Stimulated activated CD8-positive, alpha-beta memory T cell treated with anti-CD3 and anti-CD28 coated beads, Interleukin-15, amount 100 ng/mL, for 48 hours (primary cell): ENCODE measurements at places on chromosomes 11 and 22.

DNA sequence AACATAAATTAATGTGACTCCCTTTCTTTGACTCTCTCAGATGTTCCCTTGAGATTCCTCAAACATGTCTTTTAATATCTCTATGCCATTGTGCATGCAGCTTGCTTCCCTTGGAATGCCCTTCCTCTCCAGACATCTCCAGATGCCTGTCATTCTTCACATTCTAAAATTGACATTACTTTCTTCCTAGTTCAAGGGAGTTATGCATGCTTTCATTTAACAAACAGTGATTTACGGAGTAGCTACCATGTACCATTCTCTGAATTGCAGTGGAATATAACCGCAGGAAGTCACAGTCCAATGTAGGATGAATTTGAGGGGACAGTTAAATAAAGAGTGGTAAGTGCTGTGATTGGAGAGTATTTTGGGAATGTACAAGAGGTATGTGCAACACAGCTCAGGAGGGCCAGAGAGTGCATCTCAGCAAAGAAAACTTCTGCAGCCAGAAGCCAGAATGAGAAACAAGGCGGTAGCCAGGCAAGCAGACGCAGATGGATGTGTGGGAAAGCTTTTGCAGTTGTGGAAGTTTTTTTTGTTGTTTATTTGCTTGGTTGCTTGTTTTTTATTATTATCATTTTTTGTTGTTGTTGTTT, 18.7 kb downstream of the MMP10 start:
- DNase-seq, result no peak

DNA sequence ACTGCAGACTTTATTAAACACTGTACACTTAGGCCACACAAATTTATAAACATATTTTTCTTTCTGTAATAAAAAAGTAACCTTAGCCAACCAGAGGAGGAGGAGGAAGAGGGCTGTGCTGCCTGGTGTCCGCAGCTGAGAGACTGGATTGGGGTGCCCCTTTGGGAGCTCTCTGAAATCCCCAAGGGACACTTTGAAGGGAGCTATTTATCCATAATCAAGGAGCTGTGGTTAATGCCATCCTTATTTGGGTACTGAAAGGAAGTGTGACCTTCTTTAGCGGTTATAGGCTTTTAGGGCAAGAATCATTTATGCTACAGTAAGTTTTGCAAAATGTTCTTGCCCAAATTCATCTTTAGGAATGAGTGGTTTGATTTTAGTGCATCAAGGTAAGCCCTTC, 125.8 kb downstream of the RASSF10 start:
- DNase-seq, result no peak

DNA sequence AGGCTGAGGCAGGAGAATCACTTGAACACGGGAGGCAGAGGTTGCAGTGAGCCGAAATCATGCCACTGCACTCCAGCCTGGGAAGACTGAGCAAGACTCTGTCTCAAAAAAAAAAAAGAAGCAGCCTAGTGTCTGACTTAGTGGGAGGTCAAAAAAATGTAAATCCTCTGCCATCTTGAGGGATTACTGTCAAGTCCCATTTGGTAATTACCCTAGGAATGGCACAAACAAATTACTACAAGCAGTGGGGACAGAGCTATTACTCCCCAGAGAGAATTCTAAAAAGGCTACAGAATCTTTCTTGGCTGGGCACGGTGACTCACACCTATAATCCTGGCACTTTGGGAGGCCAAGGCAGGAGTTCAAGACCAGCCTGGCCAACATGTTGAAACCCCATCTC, 3.8 kb downstream of the SERPING1 start:
- no peak for DNase-seq

DNA sequence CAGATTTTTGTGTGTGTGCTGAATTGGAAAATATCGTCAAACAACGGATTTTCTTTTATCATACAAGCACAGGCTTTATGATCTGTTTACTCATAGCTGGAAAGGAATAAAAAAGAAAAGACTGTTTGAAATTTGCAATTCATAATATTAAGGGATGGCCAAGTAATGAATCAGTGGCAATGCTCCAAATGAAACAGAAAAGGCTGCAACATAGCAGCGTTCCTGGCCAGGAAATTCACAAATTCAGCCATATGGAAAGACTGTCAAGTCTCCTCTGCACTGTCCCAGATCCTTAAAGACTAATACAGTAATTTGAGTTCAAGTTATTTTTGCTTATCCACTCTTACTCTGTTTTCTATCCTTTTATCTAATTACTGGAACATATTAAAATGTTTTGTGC, 98.2 kb downstream of the MSANTD4 start:
- no peak for DNase-seq

- no peak for DNase-seq
Observed at GRCh38 chr22:48782811-48783511, 1044.7 kb downstream of the BRD1 start.

GRCh38 chr11:133163463-133164419, 368.6 kb downstream of the OPCML start:
- no peak for DNase-seq

GRCh38 chr11:95584180-95584579, 205.4 kb downstream of the FAM76B start:
- no peak for DNase-seq

DNA sequence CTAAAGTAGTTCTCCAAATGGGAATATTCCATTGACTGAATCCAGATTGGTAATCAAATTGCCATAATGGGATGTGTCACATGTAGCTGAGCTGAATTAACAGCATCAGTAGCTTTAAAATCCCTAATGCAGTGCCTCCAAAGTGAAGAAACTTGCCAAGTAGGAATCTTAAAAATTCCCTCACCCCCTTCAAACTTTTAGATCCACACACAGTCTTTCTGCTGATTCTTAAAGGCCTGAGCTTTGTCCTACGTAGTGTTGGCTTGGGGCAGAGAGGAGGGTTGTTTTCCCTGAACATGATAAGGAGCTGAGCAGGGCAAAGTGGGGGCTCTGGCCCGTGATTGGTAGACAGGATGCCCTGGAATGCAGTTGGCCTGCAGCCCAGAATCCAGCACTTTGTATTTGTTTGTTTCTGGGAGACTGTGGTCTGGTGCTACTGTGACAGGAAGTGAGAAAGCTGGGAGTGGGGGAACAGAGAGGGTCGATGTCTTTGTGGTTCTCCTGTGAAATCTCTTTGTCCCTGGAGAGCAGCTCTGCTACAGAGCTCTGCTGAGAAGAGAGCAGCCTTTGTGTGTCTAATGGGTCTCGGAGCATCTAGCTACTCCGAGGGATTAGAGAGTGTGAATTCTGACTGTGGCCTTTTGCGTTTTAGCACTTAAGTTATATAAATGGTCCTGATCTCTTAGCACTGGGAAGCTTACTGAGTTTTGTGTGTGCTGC, 16.9 kb downstream of the CTNND1 start:
- no peak for DNase-seq

DNA sequence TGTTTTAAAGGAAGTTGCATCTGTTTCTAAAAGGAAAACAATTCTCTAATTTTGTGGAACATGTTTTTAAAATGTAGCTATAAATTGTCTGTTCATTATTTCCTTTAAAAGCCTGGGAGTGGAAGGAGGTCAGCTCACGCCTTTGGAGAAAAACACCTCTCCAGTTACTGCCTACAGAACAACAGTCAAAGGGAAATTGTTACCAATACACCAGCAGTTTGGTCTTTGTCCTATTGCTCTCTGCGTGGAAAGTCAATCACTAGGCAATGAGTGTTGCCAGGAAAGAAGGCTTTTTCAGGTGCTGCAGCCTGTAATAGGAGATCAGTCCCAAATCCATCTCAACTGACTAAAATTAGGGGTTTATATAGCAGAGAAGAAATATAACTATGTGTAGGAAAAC, 22.2 kb downstream of the SVIP start:
- no peak for DNase-seq

GRCh38 chr11:100922121-100922520, 207.5 kb downstream of the PGR start:
- DNase-seq, result no peak

- no peak for DNase-seq
Observed at GRCh38 chr11:123822032-123822431, 15.9 kb upstream of the OR6M1 start.

GRCh38 chr11:17013548-17014320, 480 bp downstream of the PLEKHA7 start:
- DNase-seq, result no peak

GRCh38 chr11:64062185-64063039, 26.7 kb downstream of the FLRT1 start:
- no peak for DNase-seq

GRCh38 chr11:100329352-100329751, 357.7 kb upstream of the ARHGAP42 start:
- DNase-seq, result no peak

- DNase-seq, result no peak
Observed at GRCh38 chr11:12343526-12343925, 33.8 kb upstream of the PARVA start.

- no peak for DNase-seq
Observed at GRCh38 chr11:126720539-126721235, 279.9 kb downstream of the KIRREL3 start.

GRCh38 chr22:26658161-26658560, 773 bp downstream of the MIAT start:
- DNase-seq, result no peak

GRCh38 chr22:48929276-48929790, 898.3 kb downstream of the BRD1 start:
- no peak for DNase-seq

DNA sequence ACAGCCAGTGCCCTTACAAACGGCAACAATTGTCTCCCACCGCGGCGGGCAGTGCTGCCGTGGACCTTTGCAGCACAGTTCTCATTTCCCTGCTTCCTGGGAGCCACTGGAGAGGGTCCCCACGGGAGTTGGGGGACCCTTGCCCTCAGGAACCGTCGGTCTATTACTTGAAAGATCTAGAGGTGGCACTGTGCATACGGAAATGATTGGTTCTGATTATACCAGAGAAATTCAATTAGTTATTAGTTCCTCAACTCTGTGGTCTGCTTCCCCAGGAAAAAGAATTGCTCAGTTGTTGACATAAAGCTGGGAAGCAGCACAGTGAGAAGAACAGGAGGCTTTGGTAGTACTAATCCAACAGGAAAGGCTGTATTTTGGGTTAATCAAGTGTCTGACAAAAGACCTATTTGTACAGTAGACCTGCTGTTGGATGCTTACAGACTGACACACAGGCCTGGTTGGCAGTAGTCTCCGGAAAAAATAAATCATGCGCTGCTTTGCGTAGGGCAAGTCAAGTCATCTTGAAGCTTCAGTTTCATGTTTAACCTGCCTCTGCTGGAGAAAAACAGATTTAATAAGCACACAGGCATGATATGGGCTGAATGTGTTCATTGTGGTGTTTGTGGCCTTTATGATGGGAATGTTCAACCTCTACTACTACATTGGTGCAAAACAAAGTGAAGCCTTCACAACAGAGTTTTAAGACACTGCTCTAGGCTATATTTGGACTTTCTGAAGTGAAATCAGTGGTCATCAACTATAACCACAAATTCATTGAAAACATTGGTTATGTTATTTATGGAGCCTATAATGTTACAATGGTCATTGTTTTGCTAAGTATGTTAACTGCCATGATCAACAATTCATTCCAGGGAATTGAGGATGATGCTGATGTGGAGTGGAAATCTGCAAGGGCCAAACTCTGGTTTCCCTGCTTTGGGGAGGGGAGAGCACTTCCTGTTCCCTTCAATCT, 54.6 kb upstream of the SC5D start:
- DNase-seq, result peak; percentile 10

DNA sequence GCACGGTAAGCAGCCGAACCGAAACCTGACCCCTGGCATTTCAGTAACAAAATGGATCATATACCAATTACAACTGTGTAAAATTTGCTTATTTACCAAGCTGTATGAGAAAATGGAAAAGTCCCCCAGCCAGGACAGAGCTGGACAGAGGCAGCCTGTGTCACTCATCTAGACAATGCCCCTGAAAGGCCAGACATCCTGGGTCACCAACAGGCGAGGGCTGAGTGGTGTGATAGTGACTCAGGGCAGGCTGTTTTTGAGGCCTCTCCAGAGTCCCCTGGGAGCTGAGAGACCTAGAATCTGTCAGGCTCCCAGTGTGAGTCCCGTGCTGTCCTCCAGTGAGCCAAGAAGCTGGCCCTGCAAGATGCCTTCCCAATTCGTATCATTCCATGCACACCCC, 680.4 kb downstream of the TBC1D22A start:
- DNase-seq, result no peak

DNA sequence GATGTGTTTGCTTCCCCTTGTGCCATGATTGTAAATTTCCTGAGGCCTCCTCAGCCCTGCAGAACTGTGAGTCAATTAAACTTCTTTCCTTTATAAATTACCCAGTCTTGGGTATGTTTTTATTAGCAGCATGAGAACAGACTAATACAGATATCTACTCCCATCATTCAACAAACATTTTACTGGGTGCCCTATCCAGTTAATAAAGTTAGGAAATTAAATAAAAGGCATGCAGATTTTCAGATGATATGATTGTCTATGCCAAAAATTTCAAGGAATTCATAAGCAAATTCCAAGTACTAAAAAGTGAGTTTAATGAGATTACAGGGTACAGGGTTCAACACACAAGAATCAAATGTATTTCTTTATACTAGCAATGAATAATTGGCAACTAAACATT, 33.5 kb upstream of the LIN7C start:
- no peak for DNase-seq

DNA sequence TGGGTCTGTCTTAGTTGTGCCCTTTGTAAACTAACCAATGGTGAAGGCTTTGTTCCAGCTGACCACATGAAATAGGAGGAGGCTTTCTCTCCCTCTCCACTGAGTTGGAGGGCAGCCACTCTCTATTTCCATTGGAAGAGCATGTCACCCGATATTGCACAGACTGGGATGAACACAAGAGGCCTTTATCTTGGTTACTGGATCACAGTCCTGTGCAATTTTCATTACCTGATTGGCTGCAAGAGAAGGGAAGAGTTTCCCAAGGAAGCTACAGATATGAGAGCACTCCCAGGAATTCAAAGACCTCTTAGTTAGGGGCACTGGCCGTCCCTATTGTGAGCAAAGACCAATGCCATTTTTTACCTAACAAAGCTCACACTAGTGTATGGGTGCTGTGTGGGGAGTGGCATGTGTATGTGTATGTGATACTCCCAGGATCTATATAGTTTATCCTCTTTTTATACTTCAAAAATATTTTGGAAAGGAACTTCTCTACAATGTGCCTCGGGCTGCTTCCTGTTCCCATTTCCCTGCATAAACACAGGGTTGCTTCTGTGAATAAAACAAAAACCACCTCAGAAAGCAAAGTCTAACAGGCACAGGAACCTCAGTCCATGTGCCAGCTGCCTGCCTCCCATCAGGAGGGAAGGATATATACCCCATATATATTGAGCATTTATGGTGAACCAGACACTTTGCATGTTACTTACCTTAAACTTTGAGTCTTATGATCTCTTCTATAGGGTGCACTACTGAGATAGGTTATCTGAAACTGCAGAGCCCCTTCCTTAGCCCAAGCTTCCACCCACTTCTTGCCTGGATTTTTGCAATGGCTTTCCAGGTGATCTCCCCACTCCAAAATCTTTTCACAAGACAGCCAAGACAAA, 126.5 kb downstream of the RASSF10 start:
- no peak for DNase-seq

DNA sequence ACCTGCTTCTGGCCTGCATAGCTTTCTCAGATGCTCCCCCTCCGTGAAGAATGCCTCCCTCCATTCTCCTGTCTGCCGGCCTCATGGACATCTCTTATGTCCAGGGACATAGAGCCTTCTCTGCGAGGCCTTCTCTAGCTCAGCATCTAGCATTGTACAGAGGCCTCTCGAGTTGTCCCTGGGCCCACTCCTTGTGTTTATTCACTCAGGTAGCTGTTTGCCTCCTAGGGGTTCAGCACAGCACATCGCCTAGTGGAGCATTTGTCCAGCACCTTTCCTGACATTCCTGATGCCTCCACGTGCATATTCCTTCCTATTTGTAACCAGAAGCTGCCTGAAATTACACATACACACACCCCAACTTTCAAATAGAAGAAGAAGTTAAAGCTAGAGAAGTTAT, 101.3 kb downstream of the TBC1D22A start:
- no peak for DNase-seq
